ENCODE measurements at places on chromosomes 7 and 10.
A peak's percentile ranks its signal among the peaks of the same experiment; 100 is the strongest.

DNA sequence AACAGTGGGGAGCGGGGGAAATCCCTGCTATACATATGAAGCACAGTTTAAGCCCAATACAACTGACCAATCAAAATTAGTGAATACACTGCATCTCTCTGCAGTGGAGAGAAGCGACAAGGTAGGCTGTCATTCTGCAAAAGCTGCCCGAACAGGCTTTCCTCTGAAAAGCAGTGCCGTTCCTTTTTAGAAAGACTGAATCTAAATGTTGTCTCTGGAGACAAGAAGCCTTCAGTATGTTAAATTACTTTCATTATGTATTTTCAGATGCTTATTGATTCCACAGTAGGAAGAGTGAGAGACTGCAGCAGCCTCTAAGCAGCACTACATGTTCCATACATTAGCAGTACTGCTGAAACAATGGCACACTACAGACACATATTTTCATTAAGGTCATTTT is at the start of gene GPR22:
GPR22 (plus strand) TSS at position 129 of the 400 bp plus-strand sequence. CDS start 4,004 bp downstream, outside the sequence.
- DNase-seq = no peak

DNA sequence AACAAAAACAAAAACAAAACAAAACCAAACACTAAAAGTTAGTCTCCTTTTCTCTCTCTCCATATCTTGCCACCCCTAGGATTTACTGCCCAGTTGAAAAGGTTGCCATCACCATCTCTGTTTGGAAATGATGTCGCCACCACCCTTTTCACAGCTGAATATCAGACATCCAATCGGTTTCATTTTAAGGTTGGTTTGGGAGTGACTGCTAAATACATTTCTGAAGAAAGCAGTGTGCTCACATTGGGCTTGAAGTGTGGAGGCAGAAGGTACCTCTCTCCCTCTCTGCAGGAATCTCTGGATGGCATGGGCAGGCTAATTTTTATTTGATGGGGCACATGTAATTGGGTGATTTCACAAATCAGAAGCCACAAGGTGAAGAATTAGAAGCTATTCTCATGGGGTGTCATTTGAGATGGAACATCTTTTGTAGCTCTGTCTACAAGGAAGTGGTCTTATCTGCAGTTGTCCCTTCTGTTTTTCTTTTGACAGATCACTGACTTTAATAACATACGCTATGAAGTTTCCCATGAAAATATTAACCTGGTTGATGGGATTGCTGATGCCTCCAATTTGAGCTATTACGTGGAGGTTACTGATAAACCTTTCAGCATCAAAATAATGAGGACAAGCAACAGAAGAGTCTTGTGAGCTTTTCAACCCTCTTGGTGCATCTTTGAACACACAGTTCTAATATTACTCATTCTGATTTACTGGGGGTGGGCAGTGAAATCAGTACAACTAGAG is 20.1 kb downstream of the MGAM2 start:
- no peak for DNase-seq

DNA sequence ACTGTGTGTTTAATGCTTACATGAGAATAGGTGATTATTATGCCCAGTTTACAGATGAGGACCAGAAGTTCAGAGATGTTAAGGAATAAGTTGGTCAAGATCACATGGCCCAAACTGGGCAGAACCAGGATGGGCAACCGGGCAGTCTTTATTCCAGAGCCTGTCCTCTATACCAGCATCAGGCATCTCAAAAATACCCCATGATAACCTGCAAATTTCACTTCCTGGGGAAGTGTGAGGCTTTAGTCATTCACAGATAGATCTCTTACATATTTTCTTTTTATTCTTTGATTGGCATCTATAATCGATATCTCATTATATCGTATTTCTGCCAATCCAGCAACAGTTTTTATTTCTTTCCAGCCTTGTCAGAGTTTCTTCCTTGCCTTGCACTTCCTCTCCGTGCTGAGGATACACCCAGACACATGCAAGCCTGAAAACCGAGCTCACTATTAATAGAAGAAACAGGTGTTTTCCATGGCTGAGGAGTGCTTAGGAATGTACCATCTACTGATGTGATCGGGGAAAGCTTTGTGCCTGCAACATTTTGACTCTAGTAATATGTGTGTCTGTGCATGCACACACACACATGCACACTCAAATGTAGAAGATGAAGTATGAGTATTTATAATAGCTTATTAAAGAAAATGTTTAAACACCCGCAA is 82.4 kb downstream of the CREM start:
- DNase-seq = no peak

GRCh38 chr7:95200741-95201140 is 123.6 kb downstream of the PON1 start:
- no peak for DNase-seq

DNA sequence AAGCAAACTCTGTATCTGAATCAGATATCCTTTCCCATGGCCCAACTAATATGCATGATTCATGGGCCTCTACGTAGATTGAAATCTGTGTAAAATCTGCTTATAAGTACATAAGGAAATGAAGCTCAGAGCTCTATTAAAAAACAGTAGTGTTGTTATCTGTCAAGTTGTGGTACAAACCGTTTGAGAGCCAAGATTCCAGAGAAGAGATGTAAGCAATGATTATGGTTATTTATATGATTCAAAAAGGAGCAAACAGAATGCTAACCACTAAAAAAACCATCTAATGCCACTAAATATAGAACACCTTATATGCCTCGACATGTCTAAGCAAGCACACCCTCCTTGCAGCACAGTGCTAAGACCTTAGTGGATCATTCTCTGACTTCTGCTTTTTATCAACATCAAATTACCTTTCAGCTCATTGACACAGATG is 26.6 kb downstream of the RPP38 start:
- no peak for DNase-seq

DNA sequence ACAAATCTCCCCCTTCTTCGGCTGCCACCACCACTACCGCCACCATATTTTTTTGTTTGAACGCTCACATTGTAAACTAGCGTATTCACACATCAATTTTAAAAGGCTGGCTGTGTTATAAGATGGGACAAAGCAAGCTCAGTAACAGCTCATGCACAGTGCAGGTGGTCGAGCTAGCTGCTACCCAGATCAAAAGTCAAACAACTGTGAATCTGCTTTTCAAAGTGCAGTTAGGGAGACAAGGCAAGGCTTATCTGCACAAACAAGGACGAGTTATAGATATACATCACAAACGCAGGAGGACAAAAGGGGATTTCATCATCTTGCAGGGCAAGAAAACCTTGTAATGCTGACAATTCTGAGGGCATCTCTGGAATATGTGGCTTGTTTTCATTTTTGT is 231.6 kb downstream of the VTI1A start:
- no peak for DNase-seq

GRCh38 chr10:130483691-130484467 is 347.7 kb downstream of the GLRX3 start:
- no peak for DNase-seq

- no peak for DNase-seq
These were observed 21.6 kb downstream of the NT5C3A start for GRCh38 chr7:33040803-33041516.

- DNase-seq = no peak
These were observed 59.9 kb downstream of the SUGCT start for GRCh38 chr7:40194745-40195144.

DNA sequence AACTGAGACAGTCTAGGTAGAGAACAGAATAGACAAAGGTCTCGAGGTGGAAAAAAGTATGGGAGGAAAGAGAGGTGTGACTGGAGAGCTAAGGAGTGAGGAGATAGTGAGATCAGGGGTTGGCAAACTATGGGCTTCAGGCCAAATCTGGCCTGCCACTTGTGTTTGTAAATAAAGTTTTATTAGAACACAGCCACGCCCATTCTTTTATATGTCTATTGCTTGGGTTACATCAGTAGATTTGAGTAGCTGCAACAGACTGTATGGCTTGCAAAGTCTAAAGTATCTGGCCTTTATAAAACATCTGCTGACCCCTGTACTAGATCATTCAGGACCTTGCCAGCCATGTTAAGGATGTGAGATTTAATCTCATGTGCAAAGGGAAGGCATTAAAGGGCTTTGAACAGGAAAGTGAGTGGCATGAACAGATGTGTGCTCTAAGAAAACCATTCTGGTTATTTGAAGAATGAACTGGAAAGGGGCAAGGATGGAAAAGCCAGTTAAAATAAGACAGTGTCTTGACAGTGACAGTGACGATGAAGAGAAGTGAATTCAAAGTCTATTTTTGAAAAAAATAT is 240.3 kb downstream of the RNLS start:
- DNase-seq = no peak

DNA sequence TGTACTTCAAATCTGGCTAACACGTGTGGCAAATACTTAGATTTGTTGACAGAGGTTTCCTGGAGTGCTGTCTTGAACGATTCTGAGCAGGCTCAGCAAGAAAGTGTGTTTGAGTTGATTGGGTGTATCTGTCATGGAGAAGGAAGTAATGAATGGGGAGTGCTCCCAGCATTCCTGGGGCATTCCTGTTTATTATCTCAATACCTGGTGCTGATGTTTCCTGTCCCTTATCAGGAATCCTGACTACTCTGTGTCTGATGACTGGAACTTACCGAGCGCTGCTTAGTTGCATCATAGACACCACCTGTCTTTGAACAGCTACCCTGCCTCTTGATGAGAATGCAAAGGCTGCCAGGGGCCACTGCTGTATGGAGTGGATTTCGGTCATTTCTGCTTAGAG is 41.0 kb upstream of the TMEM248 start:
- DNase-seq = no peak

GRCh38 chr10:75932921-75933320 is 501.5 kb downstream of the LRMDA start:
- no peak for DNase-seq

GRCh38 chr7:159105832-159106811 is 38.5 kb downstream of the VIPR2 start:
- no peak for DNase-seq

DNA sequence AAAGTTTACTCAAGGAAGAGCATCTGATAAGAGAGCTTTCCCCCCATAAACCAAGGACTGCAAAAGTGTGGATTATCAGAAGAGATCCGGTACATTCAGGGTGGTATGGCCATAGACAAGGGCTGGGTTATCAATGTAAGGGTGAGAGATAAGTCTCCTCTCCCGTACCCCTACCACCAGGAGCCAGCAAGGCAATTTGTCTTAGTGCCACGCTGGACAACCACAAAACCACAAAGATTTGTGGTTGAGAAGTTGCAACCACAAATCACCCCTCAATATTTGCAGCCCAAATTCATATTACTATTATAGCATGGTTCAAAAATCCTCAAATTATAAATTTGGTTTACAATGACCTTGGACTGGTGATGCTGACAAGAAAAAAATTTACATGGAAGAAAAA is 2.3 kb upstream of the ZSCAN25 start:
- DNase-seq = no peak

GRCh38 chr10:110101464-110102144 is 93.8 kb downstream of the ADD3 start:
- DNase-seq = no peak

GRCh38 chr10:16259726-16260125 is 177.1 kb upstream of the PTER start:
- no peak for DNase-seq

DNA sequence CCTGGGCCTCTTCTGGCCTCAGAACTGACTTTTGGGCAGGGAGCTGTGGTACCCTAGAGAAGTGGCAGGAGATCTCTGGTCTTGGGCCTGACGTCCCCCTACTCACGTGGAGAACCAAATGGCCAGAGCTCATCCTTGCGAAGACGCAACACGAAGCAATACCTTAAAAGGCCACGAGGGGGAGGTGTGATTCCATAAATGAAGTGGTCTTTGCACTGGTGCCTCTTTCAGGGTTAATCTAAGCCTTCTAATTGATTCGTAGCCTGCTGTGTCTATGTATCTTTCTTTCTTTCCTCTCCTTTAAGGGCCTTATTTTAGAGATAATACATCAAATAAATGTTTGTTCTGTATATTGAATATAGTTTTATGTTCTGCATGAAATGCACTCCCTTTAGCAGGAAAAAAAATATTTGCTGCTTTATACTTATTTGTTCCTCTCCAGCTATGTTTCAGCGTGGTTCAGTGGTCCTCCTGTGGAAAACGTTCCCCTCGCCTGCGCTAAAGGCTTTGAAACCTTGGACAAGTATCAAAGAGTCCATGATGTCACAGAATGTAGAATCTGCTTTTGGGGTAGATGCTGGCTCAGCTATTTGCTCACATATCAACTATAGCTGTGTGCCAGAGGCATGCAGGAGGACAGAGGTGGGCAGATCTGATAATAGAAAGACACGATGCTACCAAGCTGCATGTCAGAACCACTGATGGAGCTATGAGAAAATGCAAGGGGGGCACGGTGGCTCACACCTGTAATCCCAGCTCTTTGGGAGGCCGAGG is 41.0 kb downstream of the STRA8 start:
- peak; percentile 59 for DNase-seq

DNA sequence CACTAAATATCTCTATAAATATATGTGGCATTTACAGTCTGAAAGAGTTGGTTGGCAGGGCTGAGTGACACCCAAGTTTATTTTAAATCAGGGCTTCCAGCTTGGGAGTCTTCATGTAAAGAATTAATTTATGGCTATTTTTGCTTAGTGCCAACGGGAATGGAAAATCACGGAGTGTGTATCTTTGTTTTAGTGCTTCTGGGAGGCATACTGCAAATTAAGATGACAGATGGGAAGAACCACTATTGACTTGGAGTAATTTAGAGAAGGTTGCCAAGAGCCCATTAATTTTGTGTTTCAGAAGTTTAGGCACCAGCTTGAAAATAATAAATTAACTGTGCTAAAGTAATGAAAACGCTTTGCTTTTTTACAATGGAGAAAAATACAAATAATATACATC is 135.2 kb downstream of the GPR37 start:
- no peak for DNase-seq

- no peak for DNase-seq
These were observed 30.1 kb downstream of the CRHR2 start for GRCh38 chr7:30652132-30652531.

DNA sequence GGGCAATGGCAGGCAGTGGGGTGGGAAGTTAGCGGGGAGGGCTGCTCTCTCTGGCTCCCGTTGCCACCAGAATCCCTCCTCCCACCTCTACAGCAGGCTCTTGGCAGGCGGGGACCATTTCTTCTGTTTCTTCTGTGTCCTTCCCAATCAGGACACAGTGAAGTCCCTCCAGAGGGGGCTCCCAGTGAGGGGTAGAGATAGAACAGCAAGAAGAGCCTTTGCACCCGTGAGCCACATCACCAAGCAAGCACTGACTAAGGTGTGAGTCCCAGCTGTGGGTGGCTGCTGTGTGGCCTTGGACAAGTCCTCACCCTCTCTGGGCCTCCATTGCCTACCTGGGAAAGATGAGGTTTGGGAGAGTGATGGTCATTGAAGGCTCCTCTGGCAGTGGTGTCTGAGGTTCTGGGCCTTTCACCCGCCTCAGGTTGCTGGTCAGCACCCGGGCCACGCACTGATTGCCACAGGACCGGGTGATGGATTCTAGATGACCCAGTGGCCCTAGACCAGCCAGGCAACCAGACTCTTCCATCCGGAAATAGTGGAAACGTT is 26.0 kb upstream of the PCBD1 start:
- no peak for DNase-seq

DNA sequence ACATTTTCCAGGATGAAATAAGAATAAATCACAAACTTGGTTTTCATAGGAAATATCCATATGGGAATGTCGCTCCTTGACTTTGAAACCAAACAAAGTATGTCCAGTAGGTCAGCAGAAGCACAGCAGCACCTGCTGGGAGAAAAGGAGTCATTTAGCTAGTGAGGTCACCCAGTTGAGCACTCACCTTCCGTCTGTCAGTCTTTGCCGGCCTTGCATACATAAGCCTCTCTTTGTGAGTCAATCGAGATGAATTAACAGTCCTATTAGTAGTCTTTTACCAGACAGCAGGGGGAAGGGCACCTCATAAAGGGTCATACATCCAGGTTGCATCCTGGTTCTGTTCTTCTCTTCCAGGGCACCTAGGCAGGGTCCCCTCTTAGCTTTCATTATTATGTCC is 232.5 kb upstream of the FZD1 start:
- DNase-seq = no peak

GRCh38 chr7:12391922-12392615 is 11.6 kb downstream of the VWDE start:
- peak; percentile 27 for DNase-seq
